ENCODE measurements at places on chromosomes 5 and 9.

GRCh38 chr5:1312206-1312605, 17.3 kb upstream of the TERT start:
- no peak for DNase-seq

- peak; percentile 65 for DNase-seq
Measured at GRCh38 chr5:150485693-150486401, 22.1 kb upstream of the NDST1 start.

DNA sequence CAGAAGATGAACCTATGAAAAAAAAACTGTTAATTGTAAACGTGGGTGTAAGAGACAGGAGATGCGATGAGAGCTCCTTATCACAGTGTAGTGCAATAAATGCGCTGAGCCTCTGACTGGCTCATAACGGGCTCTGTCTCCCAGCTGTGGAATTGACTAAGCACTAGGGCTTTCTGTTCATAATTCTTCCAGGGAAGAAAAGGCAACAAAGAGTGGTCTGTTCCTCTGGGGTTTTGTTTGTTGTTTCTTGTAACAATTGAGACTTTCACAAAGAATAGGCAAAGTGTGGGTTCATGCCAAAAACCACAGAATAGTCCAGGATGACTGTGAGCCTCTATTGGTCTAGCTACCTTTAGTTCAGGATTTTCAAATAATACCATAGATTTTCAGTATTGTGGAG, 39.4 kb downstream of the UBE2QL1 start:
- DNase-seq, result no peak

DNA sequence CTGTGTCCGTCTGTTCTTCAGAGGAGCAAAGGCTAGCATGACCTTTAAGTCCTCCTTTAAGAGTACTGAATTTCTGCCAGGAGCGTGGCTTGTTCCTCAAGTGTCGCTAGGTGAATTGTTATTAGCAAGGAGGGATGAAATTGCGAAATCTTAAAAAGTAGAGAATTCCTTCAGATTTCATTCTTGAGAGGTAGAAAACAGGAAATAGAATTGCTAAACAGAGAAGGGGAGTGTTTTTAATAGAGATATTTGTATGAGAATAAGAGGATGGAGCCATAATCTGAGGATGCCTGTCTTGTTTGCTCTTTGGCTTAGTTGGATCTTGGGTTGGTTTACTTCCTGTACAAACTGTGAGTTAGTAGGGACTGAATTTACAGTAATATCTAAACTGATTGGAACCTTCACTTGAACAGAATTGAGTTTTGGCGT, 39.2 kb downstream of the EXOSC2 start:
- no peak for DNase-seq

GRCh38 chr9:106393226-106393625, 469.7 kb upstream of the ZNF462 start:
- DNase-seq, result no peak

- peak; percentile 64 for DNase-seq
Measured at GRCh38 chr5:178624631-178625546, 2.0 kb downstream of the CLK4 start.
